NT2/D1 (cell line): ENCODE measurements at places on chromosomes 4 and X.

GRCh38 chr4:138560448-138560847 lies 318.3 kb upstream of the SLC7A11 start:
- DNase-seq = no peak

GRCh38 chr4:95360906-95361695 lies 187.7 kb downstream of the UNC5C start:
- DNase-seq = no peak

DNA sequence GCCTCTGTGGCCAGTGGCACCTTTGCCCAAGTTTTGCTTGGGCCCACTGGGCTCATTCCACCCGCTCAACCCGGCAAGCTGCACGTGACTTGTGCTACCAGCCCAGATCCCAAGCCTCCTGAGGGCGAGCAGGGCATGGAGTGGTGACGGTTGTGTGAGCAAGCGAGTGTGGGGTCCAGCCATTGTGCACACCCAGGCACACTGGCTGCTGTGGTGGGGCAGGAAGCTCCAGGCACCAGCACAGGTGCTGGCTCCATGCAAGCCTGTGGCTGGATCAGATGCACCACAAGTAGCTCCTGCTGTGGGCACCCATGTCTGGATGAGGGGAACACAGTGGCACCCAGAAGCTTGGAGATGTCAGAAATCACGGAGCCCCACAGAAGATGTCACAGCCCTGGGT lies 557.0 kb upstream of the GNPDA2 start:
- DNase-seq = no peak

DNA sequence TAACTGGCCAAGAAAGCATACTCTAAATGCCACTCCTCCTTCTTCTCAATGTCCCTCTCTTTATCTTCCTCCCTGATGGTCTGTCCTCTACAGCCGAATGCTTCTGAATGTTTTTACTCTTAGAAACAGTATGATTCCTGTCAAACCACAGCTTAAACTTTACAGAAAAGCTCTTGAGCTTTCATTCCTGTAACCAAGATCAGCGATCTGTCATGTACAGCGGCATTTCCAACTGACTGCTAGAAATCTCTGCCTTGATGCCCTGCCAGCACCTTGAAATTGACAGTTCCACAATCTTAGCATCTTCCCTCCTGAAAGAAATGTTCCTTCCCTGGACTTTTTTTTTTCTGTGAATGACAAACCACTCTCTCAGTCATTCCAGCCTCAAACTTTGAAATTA lies 11.5 kb upstream of the GATB start:
- no peak for DNase-seq
